ENCODE measurements at places on chromosomes 12 and 14.

- DNase-seq, result no peak
These were observed 84.8 kb downstream of the NRXN3 start for GRCh38 chr14:78254911-78255461.

DNA sequence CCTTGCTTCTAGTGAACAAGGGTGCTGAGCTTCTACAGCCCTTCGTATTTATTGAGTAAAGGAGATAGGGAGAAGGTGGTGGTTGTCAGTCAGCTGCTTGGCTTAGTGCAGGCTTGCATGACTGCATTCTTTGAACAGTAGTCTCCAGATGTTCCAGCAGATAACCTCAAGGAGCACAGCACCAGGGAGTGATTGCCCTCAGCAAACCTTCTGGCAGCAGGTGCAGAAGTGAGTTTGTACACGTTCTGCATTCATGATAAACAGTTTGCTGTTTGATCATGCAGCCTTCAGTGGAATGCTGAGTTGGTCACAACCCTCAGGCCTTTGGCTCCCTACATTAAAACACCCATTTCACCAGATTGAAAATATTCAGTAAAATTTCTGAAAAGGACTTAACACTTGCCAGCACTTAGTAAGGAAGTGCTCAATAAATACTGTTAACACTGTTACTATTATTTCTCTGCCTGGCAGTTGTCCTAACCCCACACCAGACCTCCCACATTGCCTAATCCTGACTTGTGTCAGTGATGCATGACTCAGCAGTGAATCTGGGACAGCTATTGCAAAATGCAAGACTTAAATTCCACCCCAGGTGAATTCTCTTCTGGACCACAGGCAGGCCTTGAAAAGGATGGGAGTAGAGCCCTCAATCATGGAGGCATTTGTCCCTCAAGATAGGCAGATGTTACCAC, 18.9 kb upstream of the CARMIL3 start:
- no peak for DNase-seq

- no peak for DNase-seq
These were observed 377.1 kb upstream of the KITLG start for GRCh38 chr12:88957358-88957757.

- no peak for DNase-seq
These were observed 71.1 kb downstream of the B4GALNT3 start for GRCh38 chr12:530821-531220.

DNA sequence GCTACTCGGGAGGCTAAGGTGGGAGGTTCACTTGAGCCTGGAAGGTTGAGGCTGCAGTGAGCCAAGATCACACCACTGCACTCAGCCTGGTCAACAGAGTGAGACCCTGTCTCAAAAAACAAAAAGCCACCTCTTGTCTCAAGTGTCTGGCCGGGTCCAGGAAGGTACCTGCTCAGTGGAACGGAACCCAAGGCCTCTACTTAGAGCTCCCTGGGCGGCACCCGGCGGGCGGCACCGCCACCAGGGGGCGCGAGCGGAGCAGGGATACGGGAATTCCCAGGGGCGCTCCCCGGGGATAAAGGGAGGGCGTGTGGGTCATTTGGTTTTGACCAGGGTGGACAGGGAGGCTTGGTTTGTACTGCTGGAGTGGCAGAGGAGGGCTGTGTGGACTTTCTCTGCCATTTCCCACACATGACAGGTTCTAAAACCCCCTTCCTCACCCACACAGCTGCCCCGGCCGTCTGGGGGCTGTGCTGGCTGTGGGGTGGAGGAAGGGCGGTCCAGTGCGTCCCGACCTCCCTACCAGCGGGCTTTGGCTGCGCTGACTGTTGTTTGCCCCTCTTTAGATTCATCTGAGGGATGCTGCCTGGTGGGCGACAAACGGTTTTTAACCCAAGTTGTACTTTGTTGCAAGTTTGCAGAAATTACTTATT, 91.4 kb downstream of the SETD3 start:
- peak; percentile 15 for DNase-seq

DNA sequence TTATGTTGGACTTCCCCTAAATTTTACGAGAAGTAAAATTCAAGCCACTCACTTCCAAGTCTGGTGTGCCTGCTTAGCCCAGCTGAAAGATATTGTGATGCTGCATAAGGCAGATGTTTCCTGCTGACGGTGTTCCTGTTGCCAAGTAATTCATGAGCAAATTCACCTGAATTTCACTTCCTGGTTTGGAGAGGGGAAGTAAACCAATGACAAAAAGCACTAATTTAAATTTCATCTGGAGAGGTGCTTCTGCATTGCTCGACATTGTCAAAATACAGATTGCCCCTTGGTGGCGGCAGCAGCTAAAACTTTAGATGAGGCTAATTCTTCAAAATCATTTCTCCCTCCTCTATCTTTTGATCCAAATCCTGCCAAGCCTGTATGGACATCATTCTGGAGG, 281.1 kb downstream of the AACS start:
- no peak for DNase-seq

DNA sequence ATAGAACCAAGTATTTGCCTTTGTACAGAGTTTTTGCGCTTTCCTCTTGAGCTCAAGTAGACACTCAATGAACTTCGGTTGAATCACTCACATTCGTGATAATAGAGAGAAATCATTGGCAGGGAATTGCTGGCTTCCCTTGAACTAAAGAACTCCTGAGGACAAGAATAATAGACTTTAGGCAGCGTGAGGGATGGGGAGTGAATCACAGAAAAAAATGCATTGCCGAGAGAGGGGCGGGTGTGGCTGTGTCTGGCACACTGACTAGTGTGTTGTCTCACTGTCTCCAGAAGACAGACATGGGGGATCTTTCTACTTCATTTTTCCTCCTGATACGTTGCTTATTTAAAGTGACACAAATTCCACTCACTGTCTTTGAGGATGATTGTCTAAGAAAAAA, 805.2 kb downstream of the BCL11B start:
- no peak for DNase-seq

- DNase-seq, result no peak
These were observed 473.9 kb downstream of the BCL11B start for GRCh38 chr14:98798099-98798498.

DNA sequence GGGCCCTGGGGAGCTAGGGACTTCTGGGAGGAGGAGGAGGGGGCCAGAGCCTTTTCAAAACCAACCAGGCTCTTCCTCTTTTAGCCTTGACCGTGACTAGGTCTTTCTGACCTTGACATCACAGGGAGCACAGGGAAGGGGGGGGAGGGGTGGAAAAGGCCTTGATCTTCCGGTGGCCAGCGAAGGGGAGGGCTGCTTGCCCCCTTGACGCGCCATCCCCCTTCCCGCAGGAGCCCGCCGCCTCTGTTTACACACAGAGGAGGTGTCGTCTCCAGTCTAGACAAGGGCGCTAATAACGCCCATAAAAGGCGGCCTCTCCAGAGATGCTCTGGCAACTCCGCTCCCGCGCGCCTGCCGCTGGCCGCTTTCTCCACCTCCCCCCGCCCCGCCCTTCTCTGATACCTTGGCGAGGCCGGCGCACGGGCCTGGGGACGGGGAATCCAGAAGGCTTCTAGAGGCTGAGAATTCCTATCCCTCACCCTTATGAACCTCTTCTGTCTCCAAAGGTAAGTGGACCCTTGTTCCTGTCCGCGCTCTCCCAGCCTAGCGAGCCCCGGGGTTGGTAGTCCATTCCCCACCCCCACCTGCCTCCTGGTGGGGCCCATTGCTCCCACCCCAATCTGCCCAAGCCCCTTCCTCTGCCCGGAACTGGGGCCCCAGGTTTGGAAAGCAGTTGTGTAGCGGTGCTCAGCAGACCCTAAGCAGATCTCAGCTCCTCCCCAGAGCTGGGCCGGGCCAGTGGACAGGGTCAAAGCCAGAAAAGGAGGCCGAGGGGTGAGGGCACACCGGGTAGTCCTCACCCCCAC, 4.9 kb upstream of the HOXC12 start:
- DNase-seq, result no peak

DNA sequence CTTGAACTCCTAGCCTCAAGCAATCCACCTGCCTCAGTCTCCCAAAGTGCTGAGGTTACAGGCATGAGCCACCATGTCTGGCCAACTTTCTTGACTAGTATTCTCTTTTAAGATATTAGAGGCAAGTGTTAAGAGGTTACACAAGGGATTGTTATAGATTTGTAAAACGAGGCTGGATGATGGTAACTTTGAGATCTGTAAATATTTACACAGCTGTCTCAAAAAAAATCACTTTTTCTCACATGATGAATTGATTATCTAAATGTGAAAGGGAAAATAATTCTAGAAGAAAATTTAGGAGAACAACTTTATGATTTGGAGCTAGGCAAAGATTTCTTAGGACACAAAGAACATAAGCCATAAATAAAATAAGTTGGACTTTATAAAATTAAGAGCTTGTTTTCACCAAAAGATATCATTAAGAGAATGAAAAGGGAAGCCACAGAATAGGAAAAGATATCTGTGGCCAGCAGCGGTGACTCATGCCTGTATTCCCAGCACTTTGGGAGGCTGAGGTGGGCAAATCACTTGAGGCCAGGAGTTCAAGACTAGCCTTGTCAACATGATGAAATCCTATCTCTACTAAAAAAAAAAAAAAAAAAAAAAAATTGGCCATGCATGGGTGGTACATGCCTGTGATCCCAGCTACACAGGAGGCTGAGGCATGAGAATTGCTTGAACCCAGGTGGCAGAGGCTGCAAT, 77.4 kb downstream of the BBS10 start:
- DNase-seq, result no peak

DNA sequence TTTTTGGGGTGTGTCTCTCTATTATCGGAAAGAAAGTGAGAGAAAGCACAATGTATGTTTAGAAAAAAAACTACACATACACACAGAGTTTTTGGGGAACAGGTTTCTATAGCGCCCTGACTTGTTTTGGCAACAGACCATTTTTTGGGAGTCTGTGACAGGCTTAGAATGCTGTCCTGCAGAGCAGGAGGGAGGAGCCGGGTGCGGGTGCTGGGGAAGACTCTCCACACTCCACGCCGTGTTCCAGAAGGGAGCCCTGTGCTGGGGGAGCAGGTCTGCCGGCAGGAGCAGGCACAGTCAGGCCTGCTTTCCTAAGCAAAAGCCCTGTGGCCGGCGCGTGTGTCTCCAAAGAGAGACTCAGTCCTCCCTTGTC, 26.5 kb downstream of the CD9 start:
- DNase-seq, result no peak

DNA sequence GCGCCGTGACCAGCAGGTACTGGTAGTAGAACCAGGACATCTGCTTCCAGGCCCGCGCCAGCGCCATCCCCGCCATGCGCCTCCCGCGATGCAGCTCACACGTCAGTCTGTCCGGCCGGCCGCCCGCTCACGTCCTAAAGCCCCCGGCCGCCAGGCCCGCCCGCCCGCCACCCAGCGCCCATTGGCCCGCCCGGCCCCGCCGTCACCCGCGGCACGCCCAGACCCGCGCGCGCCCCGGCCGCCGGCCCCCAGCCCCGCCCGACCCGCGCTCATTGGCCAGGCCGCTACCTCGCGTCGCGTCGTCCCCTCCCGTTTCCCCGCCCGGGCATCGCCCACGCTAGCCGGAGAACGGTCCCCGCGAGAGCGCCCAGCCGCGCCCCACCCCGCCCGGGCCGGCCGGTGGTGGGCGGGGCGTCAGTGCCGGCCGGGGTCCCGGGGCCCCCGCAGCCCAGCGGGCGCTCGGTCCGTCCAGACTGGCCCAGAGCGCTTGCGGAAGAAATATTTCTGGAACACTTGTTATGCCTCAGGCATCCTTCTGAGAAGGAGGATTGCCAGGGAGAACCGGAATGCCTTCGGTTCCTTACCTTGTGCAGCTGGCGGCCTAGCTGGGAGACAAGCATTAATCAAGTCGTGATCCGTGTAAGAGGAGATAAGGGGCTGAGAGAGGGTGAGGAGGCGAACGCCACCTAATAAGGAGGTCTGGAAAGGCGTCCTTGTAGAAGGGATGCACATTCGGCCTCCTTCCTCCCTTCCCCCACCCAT, at the start of gene SPTSSA:
Gene SPTSSA, minus strand, starts transcription at position 109 of the 762 bp plus-strand sequence. Its CDS starts 33 bp downstream, at position 76.
- DNase-seq, result peak; percentile 83

GRCh38 chr14:38944691-38945090, 158.3 kb downstream of the SEC23A start:
- DNase-seq, result no peak
